HCT116 (cell line): ENCODE measurements at places on chromosomes 12 and 14.

DNA sequence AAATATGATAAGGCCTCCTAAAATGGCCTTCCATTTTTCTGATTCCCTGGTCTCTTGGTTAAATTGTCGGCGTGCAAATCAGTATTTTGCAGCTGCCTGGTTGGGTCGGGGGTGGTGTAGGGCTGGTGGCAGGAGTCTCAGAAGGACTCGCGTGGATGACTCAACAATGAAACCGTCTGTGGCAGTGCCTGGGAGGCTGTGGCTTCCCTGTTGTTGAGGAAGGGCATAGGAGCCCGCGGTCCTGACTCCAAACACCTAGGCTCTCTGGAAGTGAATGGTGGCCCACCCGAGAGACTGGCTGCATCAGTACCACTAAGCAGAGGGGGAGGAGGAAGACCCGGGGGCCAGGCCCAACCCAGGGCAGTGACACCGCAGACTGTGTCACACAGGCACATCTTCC is 207.9 kb downstream of the TTC7B start:
- DNase-seq: no peak

DNA sequence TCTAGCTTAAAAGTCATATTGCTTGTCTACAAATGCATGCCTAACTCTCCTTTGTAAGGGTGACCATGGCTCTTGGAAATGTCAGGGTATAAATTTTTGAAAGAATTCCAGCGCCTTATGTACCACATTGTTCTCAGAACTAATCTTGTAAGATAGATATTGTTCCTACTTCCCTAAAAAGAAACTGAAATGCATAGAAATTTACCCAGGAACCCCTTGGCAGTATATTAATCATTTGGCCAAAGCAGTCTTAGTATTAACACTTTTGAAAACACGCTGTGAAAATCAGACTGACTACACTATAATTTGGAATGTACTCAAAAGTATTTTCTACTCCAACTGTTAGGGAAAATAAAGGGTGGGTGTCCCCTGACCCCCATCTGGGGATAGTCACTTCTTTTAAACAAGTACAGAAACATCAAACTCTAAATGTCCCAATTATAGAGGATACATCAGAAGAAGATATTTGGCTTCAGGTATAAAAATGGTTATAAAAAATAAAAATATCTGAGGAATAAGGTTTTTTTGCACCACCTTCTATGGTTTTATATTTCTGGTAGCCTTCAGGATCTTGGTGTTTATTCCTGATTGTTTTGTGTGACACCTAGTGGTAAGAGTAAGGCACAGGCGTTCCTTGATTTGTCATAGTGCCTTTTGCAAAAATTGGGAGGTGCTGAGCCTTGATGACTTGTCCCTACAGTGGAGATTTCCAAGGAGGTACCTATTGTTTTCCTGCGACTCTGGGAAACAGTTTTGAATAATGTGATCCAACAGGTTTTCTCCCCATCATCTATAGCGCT is 2.2 kb upstream of the NFKBIA start:
- peak; percentile 56 for DNase-seq

DNA sequence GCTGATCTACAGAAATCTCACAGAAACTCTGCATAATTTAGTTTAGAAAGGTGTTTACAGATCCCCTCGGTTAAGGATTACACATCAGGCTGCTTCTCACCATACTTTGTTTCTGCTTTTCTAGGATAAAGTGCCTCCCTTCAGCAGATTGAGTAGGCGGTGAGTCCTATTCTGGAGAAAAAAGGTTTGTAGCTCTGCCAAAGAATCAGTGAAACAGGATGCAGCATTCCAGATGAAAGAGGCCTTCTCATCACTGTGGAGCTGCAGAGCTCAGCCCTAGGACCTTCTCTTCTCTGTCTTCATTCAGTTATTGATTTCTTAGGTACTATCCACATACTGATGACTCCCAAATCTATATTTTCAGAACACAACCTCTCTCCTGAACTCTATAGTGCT is 155.5 kb upstream of the KRR1 start:
- DNase-seq: peak; percentile 54

DNA sequence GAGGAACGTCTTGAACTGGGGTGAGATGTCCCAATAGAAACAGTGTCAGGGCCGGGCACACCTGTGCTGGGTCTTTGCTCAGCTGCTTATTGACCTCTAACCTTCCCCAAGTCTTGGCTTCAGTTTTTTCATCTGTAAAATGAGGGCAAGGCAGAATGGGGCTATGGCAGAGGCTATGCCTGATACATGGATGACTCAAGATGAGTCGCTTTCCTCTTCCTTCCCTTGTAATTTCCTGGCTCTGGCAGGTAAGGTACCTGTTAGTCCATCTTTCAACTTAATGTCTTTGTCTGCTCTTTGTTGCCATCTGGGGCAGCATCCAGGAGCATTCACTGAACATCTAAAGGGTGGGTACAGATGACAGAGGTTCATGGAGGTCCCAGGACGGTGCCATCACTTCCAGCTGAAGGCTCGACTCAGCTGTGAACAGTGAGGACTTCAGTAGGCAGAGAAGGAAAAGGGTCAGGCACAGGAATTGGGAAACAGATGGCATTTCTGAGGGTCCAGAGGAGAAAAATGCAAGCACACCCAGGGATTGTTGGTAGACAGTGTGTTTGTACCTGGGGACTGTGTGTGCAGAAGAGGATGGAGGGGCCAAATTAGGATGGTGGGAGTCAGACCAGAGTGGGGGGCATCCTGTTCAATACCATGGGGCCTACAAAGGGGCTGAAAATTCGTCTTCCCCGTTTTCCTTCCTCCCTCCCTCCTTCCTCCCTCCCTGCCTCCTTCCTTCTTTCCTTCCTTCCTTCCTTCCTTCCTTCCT is 268.3 kb downstream of the VRK1 start:
- DNase-seq: peak; percentile 26

DNA sequence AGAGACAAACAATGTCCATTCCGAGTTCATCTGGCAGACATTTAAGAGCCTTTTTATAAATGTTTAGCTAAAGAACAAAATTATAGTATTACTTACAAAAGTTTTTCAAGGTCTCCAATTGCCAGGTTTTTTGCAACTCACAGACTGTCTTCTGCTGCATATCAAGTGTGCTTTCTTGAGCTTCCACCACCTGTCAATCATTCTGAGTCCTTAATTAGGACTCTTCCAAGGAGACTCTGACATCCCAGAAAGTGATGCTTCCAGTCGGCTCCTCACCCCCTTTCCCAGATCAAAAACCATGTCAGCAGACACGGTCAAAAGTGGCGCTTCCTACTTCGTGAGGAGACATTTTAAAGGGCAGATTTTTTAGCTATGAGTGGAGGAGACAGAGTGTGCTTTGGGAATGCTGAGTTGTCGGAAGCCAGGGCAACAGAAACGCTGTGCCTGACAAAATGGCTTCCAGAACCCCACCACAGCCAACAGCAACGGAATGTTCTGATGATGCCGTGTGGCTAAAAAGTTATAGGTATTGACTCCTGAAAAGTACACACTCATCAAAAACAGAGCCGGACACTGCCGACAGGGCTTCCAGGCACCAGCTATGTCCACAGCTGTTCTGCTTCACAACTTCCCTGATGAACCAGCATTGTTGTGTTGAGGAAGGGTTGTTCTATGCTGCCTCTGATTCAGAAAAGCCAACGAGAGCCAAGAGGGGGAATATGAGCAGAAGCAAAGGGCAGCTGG is 116.1 kb upstream of the SLC35F4 start:
- DNase-seq: no peak

- no peak for DNase-seq
Observed at GRCh38 chr14:96874127-96874526, 76.9 kb downstream of the VRK1 start.

- DNase-seq: peak; percentile 83
Observed at GRCh38 chr12:12032851-12033797, 37.6 kb upstream of the BCL2L14 start.

GRCh38 chr12:85405781-85406522 is 125.9 kb downstream of the ALX1 start:
- no peak for DNase-seq

GRCh38 chr14:26281280-26281998 is 316.4 kb downstream of the NOVA1 start:
- DNase-seq: no peak

- no peak for DNase-seq
Observed at GRCh38 chr14:34065236-34065635, 114.4 kb upstream of the EGLN3 start.

DNA sequence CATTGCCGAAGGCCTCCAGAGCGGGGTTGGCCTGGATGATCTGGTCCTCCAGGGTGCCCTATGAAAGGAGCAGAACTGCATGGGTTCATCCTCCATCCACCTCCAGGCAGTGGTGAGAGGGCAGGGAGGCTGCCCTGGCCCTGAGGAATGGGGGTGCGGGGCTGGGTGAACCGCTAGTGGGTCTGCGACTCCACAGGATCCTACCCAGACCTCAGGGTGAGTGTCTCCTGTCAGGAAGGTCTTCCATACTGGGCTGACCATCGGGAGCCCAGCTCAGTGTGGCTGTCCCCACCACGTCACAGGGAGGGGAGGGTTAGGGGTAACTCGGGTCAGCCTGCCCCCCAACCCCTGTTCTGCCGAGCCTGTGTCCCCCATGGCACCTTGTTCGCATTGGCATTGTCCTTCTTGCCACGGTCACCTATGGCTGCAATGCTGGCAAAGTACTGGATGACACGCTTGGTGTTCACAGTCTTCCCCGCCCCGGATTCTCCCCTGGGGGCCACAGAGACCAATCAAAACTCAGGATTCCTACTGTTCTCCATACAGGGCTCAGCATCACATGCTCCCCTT is 3.7 kb downstream of the MYH6 start:
- DNase-seq: no peak
